Adipose tissue (tissue), 3 donors: ENCODE measurements at places on chromosomes 5 and 9. TPM values are rescaled to one million over a fixed set of nuclear protein-coding genes. Genes with fewer than 3 reads are reported as not detected.

Gene ADAMTSL2
- polyA plus RNA-seq: 2.2 TPM

Gene C9orf57
- not detected for polyA plus RNA-seq

Gene FGF18
- polyA plus RNA-seq: 0.24 TPM

Gene ZNF782
- 2.5 TPM for polyA plus RNA-seq

Gene LTC4S
- 4.3 TPM for polyA plus RNA-seq

Gene PCDHGA6
- polyA plus RNA-seq: 0.45 TPM

Gene TENT4A
- 14.8 TPM for polyA plus RNA-seq

Gene GPRIN1
- polyA plus RNA-seq: 0.34 TPM

Gene SH3TC2
- 0.33 TPM for polyA plus RNA-seq

Gene STPG3
- polyA plus RNA-seq: 0.16 TPM

Gene BHMT2
- polyA plus RNA-seq: 18.6 TPM

Gene PCAT7
- not detected for polyA plus RNA-seq

Gene C9orf153
- 0.19 TPM for polyA plus RNA-seq

Gene DAB2
- polyA plus RNA-seq: 74.2 TPM

Gene EQTN
- polyA plus RNA-seq: not detected

Gene TAF11L11
- not detected for polyA plus RNA-seq

Gene PCDHGA11
- 0.32 TPM for polyA plus RNA-seq

Gene SLC22A4
- 0.23 TPM for polyA plus RNA-seq

Gene PDCD1LG2
- polyA plus RNA-seq: 1.6 TPM

Gene SLC12A7
- polyA plus RNA-seq: 20.0 TPM

Gene FCHSD1
- polyA plus RNA-seq: 8.2 TPM

Gene AK8
- not detected for polyA plus RNA-seq

Gene PTGES
- polyA plus RNA-seq: 25.8 TPM
